CD4-positive, alpha-beta T cell treated with Interleukin-4 for 4 hours (primary cell): ENCODE measurements at places on chromosomes 1 and 21.

DNA sequence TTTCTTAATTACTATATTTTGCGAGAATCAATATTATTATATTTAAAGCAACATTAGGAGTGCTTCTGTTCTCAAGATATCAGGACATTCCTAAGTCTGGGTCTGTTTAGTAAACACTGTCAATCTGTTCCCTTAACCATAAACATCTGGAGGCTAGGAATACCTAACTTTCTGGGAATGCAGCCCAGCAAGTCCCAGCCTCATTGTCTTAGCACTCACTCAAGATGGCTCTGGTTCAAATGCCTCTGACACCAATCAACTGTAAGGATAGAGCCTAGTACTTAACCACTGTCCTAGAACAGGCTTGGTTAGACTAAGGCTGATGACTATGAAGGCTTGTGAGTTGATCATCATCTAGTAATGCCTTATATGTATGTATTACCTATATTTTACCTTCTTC lies 61.5 kb downstream of the TNN start:
- no peak for DNase-seq

GRCh38 chr1:118151312-118151937 lies 33.6 kb downstream of the SPAG17 start:
- DNase-seq: peak; percentile 5

- DNase-seq: no peak
These were observed 361.8 kb upstream of the VAMP3 start for GRCh38 chr1:7409278-7409677.

GRCh38 chr1:159214149-159214760 lies 9.6 kb downstream of the ACKR1 start:
- peak; percentile 41 for DNase-seq

GRCh38 chr1:41580520-41581172 lies 96.2 kb upstream of the EDN2 start:
- DNase-seq: no peak

DNA sequence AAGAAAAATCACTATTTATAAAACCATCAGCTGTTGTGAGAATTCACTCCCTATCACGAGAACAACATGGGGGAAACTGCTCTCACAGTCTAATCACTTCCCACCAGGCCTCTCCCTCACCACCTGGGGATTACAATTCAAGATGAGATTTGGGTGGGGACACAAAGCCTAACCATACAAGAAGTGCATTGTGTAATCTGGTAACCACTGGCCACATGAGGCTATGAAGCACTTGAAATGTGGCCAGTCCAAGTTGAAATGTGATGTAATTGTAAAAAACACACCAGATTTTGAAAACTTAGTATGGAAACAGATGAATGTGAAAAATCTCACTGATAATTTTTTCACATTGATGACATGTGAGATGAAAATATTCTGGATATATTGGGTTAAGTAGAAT lies 293.8 kb downstream of the TTLL7 start:
- DNase-seq: no peak

GRCh38 chr1:21590934-21591333 lies 78.2 kb downstream of the RAP1GAP start:
- no peak for DNase-seq

DNA sequence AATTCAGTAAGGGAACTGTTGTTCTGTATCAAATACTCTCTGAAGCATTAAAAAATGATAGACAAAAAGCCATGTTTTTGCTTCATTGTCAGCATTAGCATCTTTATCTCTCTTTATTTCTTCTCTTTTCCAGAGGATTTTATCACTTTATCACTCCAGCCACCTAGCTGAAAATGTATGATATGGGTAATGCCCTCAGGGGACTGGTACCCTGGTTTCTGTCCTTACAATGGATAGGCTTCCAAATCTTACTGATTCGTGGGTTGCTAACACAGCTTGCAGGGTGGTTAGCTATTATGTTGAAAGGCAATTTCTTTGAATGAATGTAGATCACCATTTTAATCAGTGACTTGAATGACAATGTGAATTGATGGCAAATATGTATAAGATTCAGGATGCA lies 23.3 kb upstream of the HRNR start:
- no peak for DNase-seq

- DNase-seq: peak; percentile 34
These were observed 35.6 kb upstream of the NEK7 start for GRCh38 chr1:198121056-198121826.

GRCh38 chr1:85330214-85330631 lies 53.8 kb upstream of the BCL10 start:
- DNase-seq: no peak
